HuH-7.5 (cell line): ENCODE measurements at places on chromosomes 3 and 15.
A peak's percentile ranks its signal among the peaks of the same experiment; 100 is the strongest.

DNA sequence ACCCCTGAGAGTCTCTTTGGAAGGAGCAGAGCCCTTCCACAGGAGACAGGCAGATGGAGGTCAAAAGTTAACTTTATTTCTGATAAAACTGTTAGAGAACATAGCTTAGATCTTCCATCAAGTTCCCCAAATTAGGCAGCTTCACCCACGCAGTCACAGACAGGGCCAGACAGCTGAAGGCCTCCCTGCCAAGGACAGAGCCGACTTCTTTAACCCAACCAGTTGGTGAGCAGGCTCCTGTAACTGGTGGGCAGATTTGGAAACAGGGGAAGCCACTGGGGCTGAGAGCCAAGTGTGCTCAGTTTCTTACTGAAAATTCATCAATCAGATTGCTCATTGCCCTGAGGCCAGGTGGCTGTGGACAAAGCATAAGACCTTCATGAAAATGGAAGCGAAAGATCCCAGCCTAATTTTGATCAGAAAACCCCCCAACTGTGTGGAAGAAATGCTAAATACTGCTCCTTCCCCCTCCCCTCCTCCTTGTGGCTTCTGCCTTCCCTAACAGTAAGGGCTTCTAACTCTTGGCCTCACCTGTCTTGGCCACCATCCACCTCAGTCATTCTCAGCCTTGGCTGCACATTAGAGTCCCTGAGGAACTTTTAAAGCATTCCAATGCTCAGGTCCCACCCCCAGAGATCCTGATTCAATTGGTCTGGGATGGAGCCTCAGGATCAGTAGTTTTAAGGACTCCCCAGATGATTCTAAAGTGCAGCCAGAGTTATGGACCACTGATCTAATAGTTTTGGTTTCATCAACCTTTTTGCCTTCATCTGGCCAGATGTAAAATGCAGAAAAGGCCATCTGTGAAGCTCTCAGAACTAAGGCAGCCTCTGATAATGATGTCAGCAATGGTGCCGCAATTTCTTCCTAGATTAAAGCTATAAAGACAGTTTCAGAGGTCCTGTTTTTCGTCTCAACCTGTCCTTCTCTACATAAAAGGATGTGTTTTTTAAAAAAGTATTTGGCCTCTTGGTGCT lies 11.5 kb downstream of the CLRN1 start:
- no peak for DNase-seq

- DNase-seq: no peak
These were observed 76.0 kb downstream of the ADCY5 start for GRCh38 chr3:123372686-123373473.

- DNase-seq: no peak
These were observed 145.3 kb upstream of the ROPN1 start for GRCh38 chr3:124137216-124137615.

GRCh38 chr15:101327147-101327740 lies 32.2 kb upstream of the SNRPA1 start:
- DNase-seq: no peak

GRCh38 chr3:196533260-196533681 lies 18.1 kb upstream of the SMCO1 start:
- no peak for DNase-seq

- DNase-seq: no peak
These were observed 11.6 kb downstream of the ADAMTSL3 start for GRCh38 chr15:83665480-83665879.

- DNase-seq: no peak
These were observed 315.8 kb upstream of the CCDC54 start for GRCh38 chr3:107061466-107061865.

GRCh38 chr3:192223815-192224214 lies 503.5 kb downstream of the FGF12 start:
- DNase-seq: no peak

GRCh38 chr3:148938306-148938705 lies 53.0 kb upstream of the GYG1 start:
- DNase-seq: no peak

DNA sequence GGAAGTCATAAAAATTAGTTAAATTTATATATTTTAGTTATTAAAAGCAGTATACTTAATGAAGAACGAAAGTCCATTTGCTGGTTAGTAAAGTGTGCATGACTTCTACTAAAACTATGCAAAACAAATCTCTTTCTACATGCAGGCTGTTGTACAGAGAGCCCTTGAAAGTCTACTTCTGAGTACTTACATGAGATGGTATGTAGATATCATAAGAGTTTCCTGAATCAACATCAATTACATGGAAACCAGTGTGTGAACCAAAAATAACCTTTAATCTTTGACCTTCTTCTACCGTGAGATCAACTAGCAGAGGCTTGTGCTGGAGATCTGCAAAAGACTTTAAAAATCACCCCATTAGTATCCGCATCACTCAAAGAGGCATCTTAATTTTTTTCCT lies 42.1 kb upstream of the SLC2A2 start:
- no peak for DNase-seq

DNA sequence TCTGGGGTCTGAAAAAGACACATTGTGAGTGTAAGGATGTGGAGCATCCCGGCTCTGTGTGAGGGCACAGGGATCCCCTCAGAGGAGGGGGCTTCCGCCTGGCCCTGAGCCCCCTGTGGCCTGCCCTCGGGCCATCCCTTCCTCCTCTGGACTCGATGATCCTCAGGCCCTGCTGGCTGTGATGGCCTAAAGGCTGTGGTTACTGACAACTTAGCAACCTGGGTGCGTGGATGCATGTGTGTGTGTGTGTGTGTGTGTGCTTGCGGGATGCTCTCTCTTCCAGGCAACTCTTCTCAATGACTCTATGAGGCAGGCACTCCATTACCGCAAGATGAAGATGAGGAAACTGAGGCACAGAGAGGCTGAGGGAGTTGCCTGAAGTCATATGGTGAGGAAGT lies 66.0 kb downstream of the ASB7 start:
- DNase-seq: no peak

GRCh38 chr15:95265419-95265997 lies 1034.1 kb downstream of the MCTP2 start:
- DNase-seq: no peak

DNA sequence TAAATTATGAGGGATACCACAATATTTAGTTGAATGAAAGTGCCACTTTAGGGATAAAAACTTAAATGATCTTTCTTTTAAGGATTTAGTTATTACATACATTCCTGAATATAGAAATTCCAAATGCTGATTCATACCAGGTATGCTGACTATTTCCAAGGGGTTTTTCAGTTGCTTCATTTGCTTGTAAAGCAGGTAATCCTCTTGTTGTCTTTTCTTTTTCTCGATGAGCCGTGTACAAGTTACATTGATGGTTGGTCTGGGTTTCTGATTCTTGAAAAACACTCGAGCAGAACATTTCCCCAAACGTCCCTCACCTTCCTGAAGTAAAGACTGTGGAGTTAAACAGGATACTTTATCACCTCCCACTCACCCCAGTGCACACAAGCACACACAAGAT lies 21.7 kb downstream of the RARRES1 start:
- DNase-seq: no peak

DNA sequence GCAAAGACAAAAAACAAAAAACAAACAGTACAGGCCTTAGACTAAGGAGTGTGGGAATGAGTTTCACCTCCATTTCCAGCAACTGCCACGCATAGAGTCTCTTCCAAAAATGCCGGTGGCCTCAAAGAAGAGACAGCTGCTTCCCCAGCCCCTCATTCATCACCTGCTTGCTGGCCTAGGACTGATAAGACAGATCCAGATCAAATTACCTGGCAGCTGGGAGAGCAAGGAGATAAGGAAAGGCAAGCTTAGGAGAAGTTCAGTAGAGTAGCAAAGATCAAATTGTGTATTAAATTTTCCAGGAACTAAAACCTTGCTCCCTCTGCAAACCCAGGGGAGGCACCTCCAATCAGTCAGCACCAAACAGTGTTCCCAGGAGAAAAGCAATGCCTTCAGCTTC lies 325.8 kb upstream of the CTNNB1 start:
- no peak for DNase-seq

DNA sequence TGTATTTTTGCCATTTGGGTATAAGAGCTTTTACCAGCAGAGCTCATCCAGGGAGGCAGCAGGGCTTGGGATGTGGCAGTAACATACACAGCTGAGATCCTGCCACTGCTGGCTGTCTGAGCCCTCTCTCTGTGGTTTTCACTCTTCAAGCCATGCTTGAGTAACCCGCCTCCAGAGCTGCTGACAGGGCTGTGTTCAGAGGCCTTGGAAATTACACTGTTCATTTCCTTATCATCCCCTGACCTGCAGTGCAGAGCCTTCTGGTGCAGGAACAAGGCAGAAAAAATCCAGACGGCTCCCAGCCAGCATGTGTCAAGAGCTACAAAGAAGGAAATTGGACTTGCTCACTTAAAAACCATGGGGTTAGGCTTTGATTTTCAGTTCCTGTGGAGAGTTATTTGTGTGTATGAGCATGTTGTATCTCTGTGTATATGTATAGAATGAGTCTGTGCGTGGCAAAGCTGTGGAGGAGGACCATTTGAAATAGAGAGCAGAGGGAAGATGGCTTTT lies 47.0 kb downstream of the ZNF609 start:
- no peak for DNase-seq

- peak; percentile 70 for DNase-seq
These were observed 2.7 kb upstream of the CRELD1 start for GRCh38 chr3:9930804-9931418.

GRCh38 chr15:79172032-79172481 lies 81.5 kb upstream of the RASGRF1 start:
- no peak for DNase-seq

DNA sequence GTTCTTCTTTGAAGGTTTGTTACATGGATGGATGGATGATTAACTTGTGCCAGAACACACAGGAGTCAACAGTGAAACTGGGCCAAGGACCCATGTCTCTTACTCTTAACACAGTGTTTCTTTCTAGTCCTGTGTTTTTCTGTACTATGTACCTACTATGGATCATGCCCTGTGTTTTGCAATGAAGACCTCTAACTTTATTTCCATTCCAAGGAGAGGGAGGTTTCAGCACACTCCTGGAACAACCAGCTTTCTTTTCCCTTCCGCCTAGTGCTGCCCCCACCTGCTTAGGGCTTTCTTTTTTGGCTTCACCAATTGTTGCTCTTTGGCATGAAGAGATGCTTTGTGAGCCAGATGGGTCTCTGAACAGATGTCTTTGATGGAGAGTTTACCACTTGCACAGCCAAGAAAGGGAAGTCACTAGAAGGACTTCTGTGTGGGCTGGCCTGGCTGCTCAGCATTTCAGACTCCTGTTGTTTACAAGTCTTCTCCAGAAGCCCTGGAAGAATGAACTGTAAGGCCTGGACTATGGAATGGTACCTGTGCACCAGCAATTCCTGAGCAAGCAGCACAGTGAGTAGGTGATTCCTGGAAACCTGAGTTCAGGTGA lies 44.5 kb downstream of the SNAPC5 start:
- DNase-seq: no peak

GRCh38 chr3:33153782-33154181 lies 40.0 kb downstream of the CRTAP start:
- no peak for DNase-seq

- no peak for DNase-seq
These were observed 361.6 kb downstream of the RBMS3 start for GRCh38 chr3:29642393-29643033.

- DNase-seq: no peak
These were observed 23.0 kb downstream of the NEO1 start for GRCh38 chr15:73075160-73075859.

GRCh38 chr15:74365598-74366445 lies 1.6 kb downstream of the CYP11A1 start:
- DNase-seq: no peak

DNA sequence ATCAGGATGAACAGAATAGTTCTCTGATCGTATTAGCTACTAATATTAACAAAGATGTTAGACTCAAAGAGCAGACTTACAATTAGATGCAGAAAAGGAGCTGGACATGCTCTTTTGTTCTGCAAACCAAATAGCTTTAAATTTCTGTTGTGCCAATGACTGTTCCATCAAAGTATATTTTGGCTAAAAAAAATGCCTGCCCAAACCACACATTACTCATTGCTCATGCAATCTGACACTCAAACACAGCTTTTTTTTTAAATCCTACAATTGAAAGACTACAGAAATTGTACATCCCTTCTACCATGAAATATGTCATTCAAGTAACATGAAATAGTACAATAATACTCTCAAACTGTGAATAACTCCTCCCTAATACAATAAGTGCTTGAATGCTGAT lies 48.6 kb downstream of the SHOX2 start:
- no peak for DNase-seq

GRCh38 chr3:46338840-46339239 lies 15.1 kb upstream of the CCR2 start:
- DNase-seq: no peak

- no peak for DNase-seq
These were observed 278.6 kb downstream of the UBE2E2 start for GRCh38 chr3:23481616-23482278.

DNA sequence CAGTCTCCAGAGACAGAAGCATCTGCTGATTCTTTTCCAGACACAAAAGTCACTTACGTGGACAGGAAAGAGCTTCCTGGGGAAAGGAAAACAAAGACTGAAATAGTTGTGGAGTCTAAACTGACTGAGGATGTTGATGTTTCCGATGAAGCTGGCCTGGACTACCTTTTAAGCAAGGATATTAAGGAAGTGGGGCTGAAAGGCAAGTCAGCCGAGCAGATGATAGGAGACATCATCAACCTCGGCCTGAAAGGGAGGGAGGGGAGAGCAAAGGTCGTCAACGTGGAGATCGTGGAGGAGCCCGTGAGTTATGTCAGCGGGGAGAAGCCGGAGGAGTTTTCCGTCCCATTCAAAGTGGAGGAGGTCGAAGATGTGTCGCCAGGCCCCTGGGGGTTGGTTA lies 25.4 kb downstream of the SYNM start:
- no peak for DNase-seq

DNA sequence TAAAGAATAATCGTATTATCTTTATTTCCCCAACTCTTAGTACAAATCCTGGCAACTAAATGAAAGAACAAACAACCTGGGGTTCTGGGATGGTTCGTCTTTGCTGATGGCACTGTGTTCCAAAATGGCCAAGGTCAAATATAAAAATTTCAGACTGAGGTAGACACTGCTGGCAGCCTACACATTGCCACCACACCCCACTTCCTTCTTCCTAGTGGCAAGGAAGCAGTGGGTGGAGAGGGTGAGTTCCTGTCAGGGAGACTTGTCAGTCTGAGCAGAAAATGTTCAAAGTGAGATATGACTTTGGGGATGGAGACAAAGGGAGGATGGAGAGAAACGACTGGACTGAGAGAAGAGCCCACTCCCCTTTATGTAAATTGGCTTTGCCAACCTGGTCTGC lies 69.6 kb downstream of the LMCD1 start:
- DNase-seq: no peak

DNA sequence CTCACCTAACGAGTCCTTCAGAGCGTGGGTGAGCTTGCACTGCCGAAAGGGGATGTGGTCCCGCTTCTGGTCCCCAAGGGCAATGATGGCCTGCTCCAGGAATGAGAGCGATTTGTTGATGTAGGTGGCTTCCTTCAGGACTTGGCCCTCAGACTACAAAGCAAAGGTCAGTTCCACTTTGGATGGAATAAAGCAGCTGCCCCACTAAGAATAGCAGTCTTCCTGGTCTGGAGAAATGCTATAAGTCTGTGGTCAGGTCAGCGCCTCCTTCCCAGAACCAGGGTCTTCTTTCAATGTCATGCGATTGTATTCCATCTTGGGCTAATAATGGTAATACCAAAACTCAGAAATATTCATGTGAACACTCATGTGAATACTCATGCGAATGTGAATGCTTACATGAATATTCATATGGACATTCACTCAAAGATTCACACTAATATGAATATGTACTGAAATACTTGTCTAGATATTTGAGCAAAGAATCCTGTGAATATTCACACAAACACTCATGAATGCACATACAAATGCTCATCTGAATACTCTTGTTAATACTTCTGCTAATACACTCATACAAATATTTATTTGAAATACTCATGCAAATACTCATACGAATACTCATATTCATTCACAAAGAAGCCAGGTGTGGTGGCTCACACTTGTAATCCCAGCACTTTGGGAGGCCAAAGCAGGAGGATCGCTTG lies 16.7 kb downstream of the KIF9 start:
- no peak for DNase-seq
